Jurkat, Clone E6-1 (cell line): ENCODE measurements at places on chromosomes 4 and X.

DNA sequence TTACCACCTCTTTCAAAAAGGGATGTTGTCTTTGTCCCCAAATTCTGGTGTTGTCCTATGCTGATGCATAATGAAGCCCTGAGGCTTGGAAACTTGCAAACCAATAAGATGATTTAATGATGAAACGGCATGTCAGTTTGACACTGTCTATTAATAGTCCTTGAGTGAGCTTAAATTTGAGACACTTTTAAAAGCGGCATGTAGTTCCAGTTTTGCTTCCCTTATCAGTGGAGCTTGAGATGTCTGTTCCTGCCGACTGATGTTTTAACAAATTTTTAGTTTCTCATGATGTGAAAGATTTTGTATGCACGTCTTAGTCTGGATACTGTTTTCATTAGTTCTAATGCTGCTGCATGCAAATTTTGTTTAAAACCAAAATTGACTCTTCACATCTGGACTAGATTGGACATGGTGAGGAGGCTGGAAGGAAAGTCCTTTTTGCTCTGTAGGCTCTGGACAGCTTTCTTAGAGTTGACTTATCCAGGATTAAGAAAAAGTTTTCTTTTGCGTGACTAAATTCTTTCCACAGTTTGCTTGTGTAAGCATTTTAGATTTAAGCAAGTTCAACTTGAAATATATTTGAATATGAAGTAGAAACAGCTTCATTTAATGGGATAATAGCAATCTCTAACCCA is 11.7 kb downstream of the C1GALT1C1 start:
- no peak for DNase-seq

GRCh38 chr4:184801781-184802696 is 23.7 kb downstream of the ACSL1 start:
- DNase-seq: no peak

GRCh38 chr4:153207567-153207966 is 3.3 kb downstream of the TRIM2 start:
- DNase-seq: no peak

- no peak for DNase-seq
Observed at GRCh38 chr4:136103616-136104015, 1428.7 kb downstream of the PCDH18 start.

DNA sequence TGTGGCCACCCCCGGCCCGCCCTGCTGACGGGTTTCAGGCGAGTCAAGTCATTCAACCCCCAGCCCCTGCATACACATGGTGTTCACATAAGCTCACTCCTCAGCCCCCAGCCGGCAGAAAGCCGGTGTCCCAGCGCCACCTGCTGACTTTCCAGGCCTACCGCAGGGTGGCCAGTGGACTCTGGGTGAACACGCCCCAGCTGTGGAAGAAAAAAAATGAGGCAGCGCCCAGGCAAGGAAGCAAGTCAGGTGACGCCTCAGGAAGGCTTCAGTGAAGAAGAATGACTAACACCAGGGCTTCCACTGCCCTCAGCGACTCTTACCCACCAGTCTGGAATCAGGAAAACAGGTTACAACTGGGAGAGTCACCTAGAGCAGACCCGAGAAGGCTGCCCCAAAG is 15.8 kb downstream of the BCAP31 start:
- DNase-seq: peak; percentile 26
